A549 treated with GW870086 at 1 μM for 4 hours (cell line): ENCODE measurements at places on chromosomes 3 and 15. TPM values are rescaled to one million over a fixed set of nuclear protein-coding genes. Genes with fewer than 3 reads are reported as not detected.

The TPRG1 gene
- total RNA-seq = 0.23 to 0.37 TPM (median 0.29 TPM) in 5 replicates

The GABRR3 gene
- not detected in 5 replicates for total RNA-seq

The SLC12A6 gene
- 3.9 to 7.5 TPM (median 4.8 TPM) in 5 replicates for total RNA-seq

The CPN2 gene
- not detected in 5 replicates for total RNA-seq

The SAXO2 gene
- total RNA-seq = 1.3 to 2.8 TPM (median 2.1 TPM) in 5 replicates

The RTP3 gene
- total RNA-seq = not detected in 5 replicates

The FOXB1 gene
- not detected in 5 replicates for total RNA-seq

The COL6A5 gene
- total RNA-seq = not detected in 5 replicates

The MCF2L2 gene
- total RNA-seq = 0.07 to 0.55 TPM (median 0.13 TPM) in 4 of 5 replicates, not detected in the other

The DHFR2 gene
- 2.8 to 4.0 TPM (median 3.5 TPM) in 5 replicates for total RNA-seq

The KCNMB3 gene
- 0.95 to 1.5 TPM (median 1.1 TPM) in 5 replicates for total RNA-seq

The DPH6 gene
- total RNA-seq = 12.4 to 15.2 TPM (median 13.4 TPM) in 5 replicates

The DNAH12 gene
- 0.05 to 0.16 TPM (median 0.08 TPM) in 3 of 5 replicates, not detected in the others for total RNA-seq

The TRIP4 gene
- total RNA-seq = 27.0 to 32.8 TPM (median 28.1 TPM) in 5 replicates

The CPNE4 gene
- 3.8 to 6.8 TPM (median 6.0 TPM) in 5 replicates for total RNA-seq

The RYR3 gene
- total RNA-seq = 0.01 to 0.23 TPM (median 0.03 TPM) in 4 of 5 replicates, not detected in the other

The SKOR1 gene
- 0.03 to 0.10 TPM (median 0.05 TPM) in 5 replicates for total RNA-seq

The FANCD2OS gene
- total RNA-seq = not detected in 5 replicates

The ARRDC4 gene
- total RNA-seq = 0.11 to 0.27 TPM (median 0.21 TPM) in 5 replicates

The SPINK8 gene
- total RNA-seq = not detected in 5 replicates

The ARL6 gene
- 4.2 to 7.2 TPM (median 4.5 TPM) in 5 replicates for total RNA-seq

The DLL4 gene
- 1.1 to 2.0 TPM (median 1.2 TPM) in 5 replicates for total RNA-seq

The PLCL2 gene
- 4.8 to 6.4 TPM (median 4.9 TPM) in 5 replicates for total RNA-seq
